ENCODE measurements at places on chromosomes 7 and 10.

DNA sequence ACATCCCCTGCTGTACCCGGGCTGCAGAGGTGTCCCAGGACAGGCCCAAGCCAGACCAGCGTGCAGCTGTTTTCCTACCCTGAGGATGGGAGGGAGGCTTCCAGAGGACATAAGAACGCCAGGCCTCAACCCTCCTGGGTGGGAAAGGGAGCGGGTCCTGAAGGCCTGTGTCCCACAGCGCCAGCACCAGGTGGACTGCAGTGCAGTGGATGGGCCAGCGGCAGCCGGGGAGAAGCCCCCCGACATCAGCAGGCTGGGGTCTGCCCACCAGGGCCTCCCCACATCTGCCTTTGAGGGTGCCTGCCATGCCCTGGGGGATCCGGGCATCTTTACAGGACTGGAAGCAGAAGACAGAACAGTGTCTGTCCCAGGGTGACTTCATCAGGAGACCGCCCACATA is 22.8 kb upstream of the ZNF716 start:
- no peak for DNase-seq

GRCh38 chr10:53508197-53508596 is 735.6 kb upstream of the MBL2 start:
- no peak for DNase-seq

GRCh38 chr10:99344715-99345114 is 15.6 kb downstream of the CNNM1 start:
- DNase-seq = no peak

DNA sequence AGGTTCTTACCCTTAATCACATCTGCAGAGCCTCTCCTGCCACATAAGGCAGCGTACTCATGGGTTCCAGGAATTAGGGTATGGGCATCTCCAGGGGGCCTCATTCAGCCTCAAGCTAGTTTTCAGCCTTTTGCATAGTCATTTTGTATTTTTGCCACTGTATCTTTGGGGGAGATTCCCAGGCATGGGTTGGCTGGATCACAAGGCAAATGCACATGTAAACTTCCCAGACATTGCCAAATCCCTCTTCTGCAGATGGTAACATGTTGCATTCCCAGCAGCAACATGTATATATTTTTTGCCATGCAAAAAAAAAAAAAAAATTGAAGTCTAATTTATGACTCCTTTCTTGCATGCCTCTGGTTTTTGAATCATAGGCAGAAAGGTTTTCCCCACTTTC is 595.4 kb upstream of the FOXK1 start:
- DNase-seq = no peak

DNA sequence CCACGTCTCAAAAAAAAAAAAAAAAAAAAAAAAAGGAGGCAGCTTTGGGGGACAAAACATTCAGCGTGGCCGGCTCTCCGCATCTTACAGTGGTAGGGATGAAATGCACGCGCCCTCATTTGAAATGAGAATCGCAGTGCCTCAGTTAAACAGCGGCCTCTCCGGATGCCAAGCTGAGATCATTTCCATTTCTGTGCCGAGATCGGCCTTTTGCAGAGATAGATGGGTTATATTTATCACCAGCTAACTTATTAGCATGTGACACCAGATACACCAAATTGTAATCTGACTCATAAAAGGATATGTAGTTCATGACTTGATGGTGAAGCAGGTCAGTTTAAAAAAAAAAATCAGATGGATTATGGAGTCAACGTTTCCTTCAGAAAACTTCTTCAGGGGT is 138.7 kb downstream of the CUX1 start:
- DNase-seq = no peak

DNA sequence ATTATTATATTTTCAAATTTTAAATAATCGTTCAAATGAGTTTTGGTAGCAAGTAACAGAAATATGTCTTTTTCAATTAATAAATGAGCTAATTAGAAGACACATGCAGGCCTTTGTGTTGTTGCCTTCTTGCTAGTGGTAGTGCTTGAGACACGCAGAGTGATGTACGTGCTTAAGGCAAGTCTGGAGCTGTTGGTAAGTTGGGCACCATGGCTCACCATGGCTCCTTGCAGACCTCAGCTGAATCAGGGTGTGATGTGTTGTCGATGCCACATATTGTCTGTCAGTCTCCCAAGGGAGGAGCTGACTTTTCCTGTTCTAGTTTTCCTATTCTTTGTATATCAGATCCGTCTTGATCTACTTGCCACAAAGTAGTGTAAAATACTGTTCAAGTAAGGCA is 8.3 kb downstream of the CDK14 start:
- DNase-seq = no peak

- DNase-seq = no peak
These were observed 327.9 kb downstream of the SFMBT2 start for GRCh38 chr10:7082967-7083366.

DNA sequence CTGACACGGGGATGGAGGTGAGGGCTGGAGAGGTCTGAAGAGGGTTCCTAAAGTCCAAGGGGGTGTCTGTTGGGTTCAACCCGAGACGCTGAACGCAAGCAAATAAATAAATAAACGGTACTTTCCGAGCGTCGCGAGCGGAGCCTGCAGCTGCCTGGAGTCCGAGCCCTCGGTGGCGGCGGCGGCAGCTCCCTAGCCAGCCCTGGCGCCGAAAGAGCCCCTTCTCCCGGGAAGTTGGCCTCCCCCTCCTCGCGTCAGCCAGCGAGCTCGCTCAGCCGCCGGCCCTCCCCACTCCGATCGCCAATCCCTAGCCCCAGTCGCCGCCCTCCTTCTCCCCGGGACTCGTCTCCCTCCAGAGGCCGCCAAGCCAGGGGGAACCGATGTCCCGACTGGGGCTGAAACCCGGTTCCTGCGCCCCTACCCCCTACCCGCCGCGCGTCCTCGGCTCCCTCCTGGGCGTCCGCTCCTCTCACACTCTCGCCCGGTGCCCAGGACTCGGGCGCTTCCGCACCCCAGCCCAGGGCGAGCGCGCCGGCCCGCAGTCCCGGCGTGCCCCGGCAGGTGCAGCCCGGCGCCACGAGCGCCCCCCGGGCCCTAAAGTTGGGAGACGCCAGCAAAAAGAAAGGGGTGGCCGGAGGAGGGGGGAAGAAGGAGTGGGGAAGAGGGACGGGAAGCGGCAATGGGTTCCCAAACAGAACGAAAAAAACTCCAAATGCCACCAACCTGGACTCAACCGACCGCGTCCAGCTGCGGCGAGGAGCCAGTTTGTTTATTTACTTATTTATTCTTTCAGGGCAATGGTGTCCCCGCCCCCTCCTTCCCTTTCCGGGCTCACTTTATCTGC is at the start of gene GFRA1:
GFRA1 (minus strand) TSS at position 767 of the 844 bp plus-strand sequence. CDS start 1,177 bp downstream, outside the sequence.
- no peak for DNase-seq

DNA sequence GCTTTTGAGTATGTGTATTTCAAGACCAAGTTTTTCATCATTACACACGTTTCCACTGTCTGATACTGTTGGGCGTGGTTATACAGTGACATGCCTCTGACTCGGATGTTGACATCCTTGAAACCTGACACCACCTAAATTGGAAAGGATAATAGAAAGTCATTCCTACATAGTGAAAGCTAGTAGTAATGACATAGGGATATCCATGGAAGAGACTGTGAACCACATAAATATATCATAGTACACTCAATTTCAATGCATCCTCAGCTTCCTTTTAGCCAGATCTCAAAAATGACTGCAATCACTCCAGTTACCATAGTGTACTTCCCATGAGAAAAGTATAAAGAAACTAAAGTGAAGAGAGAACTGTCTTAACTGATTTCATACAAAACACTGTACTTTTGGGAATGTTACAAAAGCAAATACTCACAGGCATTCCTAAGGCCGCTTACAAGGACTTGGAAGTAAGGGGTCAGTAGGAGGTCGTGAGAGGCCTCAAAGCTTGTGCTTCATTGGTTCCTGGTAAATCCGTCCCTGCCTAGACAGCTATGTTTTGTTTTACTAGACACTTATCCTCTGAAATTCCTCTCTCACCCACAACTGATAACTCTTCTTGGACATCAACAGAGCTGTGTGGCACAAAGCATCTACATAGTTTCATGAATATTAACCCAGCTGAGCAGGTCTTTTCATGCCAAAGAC is 71.8 kb upstream of the VWDE start:
- DNase-seq = no peak

- no peak for DNase-seq
These were observed 49.4 kb upstream of the KLF6 start for GRCh38 chr10:3834404-3834803.

DNA sequence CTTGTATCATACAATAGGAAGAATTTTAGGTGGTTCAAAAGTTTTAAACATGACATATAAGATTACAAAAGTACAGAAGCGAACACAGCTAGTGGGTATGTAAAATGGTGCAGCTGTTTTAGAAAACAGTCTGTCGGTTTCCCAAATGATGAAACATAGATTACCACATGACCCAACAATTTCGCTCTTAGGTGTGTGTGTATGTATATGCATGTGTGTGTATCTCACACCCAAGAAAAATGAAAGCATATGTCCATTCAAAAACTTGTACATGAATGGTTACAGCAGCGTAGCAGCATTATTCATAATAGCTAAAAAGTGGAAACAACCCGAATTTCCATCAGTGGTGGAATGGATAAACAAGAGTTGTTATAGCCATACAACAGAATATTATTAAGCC is 23.5 kb downstream of the AFAP1L2 start:
- DNase-seq = no peak

DNA sequence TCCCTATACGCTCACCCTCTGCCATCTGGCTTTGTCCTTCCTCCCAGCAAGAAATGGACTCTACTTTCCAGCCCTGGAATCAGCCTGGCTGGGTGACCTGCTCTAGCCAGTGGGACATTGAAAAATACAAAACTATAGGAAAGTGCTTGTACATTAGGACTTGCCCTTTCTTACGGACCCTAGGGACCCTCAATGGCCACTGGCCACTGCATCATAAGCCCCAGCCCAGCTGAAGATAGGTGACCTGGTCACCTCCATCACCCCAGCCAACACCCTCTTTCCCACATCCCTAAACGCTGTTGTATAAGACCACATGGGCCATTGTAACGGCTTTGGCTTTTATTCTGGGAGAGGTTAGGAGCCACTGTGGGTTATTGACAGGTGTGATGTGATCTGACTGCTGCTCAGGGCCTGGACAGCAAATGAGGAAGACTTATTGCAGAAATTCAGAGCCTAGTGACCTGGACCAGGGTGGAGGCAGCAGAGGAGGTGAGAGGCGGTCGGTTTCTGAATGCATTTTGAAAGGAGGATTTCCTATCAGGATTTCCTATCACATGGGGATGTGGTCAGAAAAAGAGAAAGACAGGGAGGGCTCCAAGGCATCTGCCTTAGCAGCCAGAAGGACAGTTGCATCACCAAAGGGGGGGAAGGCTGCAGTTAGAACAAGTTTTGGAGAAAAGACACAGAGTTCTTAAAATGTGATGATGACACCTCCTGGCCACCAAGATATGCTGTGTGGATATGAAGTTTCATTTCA is 2.2 kb upstream of the LMBR1 start:
- DNase-seq = peak; percentile 99

- DNase-seq = no peak
These were observed 121.2 kb downstream of the GLI3 start for GRCh38 chr7:42115795-42116194.

DNA sequence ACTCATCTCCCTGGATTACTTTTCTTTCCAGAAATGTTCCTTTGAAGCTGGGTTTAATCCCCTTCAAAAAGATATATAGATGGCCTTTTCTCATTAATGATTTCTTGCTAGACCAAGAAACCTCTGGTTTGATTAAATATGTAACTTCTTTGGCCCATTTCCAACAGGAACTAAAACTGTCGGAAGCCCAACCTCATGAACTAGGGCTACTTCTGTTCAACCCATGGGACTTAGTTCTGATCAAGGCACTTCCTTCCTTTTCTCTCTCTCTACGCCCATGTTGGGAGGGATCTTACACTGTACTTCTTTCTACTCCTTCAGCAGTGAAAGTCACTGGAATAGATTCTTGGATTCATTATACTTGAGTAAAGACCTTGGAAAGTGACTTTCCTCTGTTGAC is 83.6 kb downstream of the TMEM106B start:
- peak; percentile 8 for DNase-seq

DNA sequence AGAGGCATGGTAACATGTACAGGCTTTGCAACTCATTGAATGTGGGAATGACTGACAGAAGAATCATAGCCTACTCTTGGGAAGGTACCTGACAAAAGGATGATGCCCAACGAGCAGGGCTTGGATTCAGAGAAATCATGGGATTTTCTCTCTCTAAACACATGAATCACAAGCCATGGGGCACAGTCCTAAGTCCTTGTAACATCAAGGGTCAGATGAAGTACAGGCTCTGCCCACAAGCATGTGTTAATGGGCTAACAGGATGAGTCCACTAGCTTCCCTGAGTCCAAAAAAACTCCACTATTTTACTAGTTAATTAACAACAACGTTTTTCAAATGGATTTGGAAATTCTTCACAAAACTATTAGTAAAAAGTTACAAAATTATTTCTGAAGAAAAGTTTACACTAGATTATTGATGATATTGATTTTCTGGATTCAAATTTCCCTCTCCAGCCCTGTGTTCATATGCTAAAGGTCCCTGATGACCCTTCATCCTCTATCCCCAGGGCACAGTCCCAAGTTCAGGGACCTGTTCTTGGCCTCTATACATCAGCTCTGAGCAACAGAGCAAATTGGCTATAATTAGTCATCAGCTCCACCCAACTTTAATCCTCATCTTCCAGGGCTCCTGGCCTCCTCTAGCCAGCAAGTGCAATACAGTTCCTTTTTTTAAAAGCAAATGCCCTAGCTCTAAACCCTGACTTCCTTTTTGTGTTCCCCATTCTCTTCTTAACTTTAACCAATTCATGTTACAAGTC is 99.8 kb downstream of the GSAP start:
- peak; percentile 82 for DNase-seq

DNA sequence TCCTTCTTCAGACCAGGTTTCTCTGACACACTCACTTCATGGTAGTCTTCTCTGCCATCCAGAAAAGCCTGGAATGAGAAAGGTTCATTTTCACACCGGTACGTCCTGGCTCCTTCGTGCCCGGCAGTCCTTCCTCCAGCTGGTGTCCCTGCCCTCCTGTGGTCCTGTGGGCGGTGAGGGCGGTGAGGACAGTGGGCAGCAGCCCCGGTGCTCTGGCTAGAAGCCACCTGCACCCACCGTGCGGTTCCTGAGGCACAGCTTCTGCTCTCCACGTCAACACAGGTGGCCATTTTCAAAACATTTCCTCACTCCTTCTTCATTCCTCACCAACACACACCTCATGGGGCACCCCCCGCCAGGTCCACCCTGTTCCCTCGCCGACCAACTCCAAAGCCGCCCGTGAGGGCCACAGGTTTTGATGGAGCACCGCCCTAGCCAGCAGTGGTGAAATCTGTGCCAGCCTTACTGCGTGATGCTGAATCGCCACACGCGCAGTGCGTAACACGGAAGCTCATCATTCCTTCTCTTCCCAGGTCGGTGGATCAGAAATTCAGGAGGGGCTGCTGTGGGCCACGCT is 251.4 kb upstream of the RNF32 start:
- DNase-seq = no peak

GRCh38 chr10:99595770-99596465 is 24.3 kb downstream of the SLC25A28 start:
- no peak for DNase-seq

DNA sequence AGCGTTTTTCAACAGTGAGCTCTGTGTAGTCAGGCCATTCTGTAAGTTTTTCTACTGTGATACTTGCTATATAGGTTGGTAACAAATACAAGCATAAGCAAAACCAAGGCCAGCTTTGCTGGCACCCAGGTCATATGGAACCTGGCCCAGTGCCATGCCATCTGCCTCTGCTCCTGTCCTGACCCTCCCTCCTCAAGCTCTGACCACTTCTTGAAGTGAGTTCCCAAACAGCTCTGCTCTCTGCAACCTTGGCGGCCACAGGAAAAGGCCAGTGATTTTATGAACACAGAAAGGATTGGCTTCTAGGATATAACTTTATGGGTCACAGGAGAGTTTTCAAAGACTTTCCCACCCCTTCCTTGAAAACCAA is 12.8 kb downstream of the NOD1 start:
- DNase-seq = no peak
